T-cell (primary cell): ENCODE measurements at places on chromosomes 3 and 15. TPM values are rescaled to one million over a fixed set of nuclear protein-coding genes. Genes with fewer than 3 reads are reported as not detected.

The CHRNA5 gene
- total RNA-seq: 0.44 TPM

The CD96 gene
- 203 TPM for total RNA-seq

The GPR176 gene
- not detected for total RNA-seq

The FRMD5 gene
- 0.09 TPM for total RNA-seq

The CEP97 gene
- 9.9 TPM for total RNA-seq

The COL6A5 gene
- total RNA-seq: not detected

The EIF5A2 gene
- total RNA-seq: 14.1 TPM

DNA sequence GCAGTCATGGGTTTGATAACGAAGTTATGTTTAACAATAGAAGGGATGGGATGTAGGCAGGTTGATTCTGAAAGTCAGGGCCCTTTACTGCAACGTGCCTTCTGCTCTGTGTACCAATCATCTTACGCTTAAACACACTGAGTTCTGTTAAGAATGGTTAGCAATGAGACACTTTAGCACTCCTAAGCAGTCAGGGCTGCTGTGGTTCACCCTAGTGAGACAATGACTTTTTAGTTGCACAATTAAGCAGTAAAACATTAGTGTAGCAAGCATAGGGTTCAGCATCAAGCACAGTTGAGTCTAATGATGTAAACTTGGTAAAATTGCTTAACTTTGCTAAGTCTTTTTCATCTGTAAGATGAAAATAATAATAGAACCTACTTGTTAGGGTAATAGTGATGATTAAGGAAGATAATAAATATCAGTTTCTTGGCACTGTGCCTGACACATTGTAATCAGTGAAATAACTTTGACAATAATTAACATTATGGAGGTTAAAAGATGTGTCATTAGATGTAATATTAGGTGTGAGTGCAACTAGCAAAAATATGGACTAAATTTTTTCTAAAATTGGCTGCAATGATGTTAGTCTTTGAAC lies 484.2 kb upstream of the THBS1 start:
- DNase-seq: no peak
- H3K27ac ChIP-seq: no peak overlapping the region
- H3K27me3 ChIP-seq: no peaks in the 10 kb centered on the region

DNA sequence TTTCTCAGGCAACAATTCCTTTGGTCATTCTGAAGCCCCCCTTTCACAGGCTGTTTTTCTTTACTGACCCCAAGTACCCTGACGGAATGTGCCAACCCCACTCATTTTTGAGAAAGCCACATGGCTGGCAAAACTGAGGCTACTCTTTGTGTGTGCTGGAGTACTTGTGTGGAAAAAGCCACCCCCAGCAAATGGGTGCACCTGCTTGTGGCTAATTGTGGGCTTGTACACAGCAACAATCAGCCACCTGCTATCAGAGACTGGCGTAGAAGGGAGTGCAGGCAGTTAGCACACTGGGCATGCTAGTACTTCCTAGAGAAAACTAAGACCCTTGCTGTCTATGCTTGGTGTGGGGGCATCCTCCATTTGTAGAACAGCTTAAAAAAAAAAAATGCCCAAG lies 110.1 kb upstream of the LMOD3 start:
- H3K36me3 ChIP-seq: no peaks in the 10 kb centered on the region
- no peak overlapping the region for H3K27ac ChIP-seq
- no peak overlapping the region for H3K4me3 ChIP-seq
- H3K4me1 ChIP-seq: peaks cover 19% of the 10 kb centered on the region
- DNase-seq: no peak

GRCh38 chr3:168517249-168518071 lies 421.7 kb upstream of the GOLIM4 start:
- H3K4me3 ChIP-seq: no peak overlapping the region
- H3K27me3 ChIP-seq: no peaks in the 10 kb centered on the region
- H3K36me3 ChIP-seq: no peaks in the 10 kb centered on the region

DNA sequence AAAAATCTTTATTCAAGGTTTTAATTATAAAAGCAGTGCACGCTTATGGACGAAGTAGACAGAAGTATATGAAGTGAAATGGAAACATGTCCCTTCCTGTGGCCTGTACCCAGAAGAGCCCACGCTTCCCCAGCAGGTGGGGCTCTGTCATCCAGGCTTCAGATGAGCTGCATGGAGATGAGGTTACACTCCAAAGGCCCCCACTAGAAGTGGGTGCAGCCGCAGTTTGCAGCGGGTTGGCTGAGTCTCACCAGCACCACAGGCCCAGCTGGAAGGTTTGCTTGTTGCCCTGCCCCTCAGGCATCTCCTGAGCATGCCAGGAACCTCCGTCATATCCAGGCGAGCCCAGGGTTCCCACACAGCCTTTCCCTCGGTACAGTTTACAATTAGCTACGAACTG lies 33.1 kb downstream of the PRR20G start:
- H3K4me3 ChIP-seq: no peak overlapping the region
- no peaks in the 10 kb centered on the region for H3K27me3 ChIP-seq
- no peak overlapping the region for H3K27ac ChIP-seq
- H3K36me3 ChIP-seq: no peaks in the 10 kb centered on the region
- no peak for DNase-seq

DNA sequence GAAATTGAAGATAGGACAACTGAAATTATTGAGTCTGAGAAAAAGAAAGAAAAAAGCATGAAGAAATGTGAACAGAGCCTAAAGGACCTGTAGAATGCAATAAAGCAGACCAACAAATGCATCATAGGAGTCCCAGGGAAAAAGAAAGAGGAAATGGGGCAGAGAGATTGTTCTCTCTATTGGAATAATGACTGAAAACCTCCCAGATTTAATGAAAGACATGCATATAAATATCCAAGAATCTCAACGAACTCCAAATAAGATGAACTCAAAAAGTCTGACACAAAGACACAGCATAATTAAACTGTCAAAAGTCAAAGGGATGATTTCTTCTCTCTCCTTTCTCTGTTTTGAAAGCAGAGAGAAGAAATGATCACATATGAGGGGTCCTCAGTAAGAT lies 124.7 kb downstream of the MEX3B start:
- no peak for DNase-seq
- no peaks in the 10 kb centered on the region for H3K36me3 ChIP-seq
- no peak overlapping the region for H3K4me3 ChIP-seq
- H3K27ac ChIP-seq: no peak overlapping the region
- peaks cover 5% of the 10 kb centered on the region for H3K27me3 ChIP-seq

DNA sequence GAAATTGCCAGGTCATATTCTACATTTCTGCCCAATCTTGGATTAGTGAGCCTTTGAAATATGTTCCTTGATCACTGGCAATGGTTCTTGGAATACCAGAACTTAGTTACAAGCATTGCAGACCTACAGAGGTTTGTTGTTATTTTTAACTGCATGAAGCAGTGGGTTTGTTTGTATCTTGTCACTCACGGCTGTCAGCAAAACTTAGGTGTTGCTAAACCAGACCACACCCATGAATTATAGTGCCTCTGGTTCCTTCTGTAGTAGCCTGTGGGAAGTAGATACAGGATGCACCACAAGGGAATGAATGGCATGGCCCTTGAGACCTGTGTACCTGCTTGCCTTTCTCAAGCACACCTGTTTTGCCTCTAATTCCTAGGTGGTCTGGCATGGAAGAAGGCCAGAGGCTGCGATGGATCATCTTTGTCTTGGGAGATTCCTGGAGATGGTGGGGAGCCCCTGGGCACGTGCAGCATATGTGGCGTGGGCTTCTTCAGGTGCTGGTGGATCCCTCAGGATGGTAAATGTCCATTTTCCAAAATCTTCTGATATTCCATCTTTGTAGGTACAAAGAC lies 138.8 kb downstream of the SNRPN start:
- no peaks in the 10 kb centered on the region for H3K27me3 ChIP-seq
- no peak overlapping the region for H3K27ac ChIP-seq
- no peak overlapping the region for H3K4me3 ChIP-seq
- DNase-seq: no peak
- peaks cover 54% of the 10 kb centered on the region for H3K36me3 ChIP-seq

- H3K4me1 ChIP-seq: no peaks in the 10 kb centered on the region
- no peak overlapping the region for H3K4me3 ChIP-seq
- no peaks in the 10 kb centered on the region for H3K27me3 ChIP-seq
- DNase-seq: no peak
- H3K27ac ChIP-seq: no peak overlapping the region
Observed at GRCh38 chr3:43363621-43364266, 77.4 kb downstream of the SNRK start.

DNA sequence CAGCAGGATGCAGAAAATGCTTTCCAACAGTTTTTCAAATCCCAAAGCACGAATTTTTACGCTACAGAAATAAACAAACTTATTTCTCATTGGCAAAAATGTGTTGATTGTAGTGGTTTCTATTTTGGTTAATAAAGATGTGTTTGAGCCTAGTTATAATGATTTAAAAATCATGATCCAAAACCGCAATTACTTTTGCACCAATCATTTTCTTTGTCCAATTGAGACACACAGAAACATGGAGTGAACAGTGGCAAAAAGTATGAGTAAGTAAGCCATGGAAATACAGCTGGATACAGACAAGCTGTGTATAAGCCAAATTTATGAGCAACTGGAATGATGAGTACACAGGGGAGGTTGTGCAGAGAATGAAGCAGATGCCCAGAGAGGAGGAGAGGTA lies 427.9 kb downstream of the NTRK3 start:
- no peaks in the 10 kb centered on the region for H3K27me3 ChIP-seq
- H3K36me3 ChIP-seq: no peaks in the 10 kb centered on the region
- H3K4me1 ChIP-seq: no peaks in the 10 kb centered on the region
- no peak overlapping the region for H3K4me3 ChIP-seq
- H3K27ac ChIP-seq: no peak overlapping the region

GRCh38 chr3:179929091-179929529 lies 107.6 kb downstream of the PEX5L start:
- DNase-seq: peak; percentile 6
- H3K4me1 ChIP-seq: no peaks in the 10 kb centered on the region
- no peak overlapping the region for H3K4me3 ChIP-seq
- no peaks in the 10 kb centered on the region for H3K27me3 ChIP-seq
- no peaks in the 10 kb centered on the region for H3K36me3 ChIP-seq

DNA sequence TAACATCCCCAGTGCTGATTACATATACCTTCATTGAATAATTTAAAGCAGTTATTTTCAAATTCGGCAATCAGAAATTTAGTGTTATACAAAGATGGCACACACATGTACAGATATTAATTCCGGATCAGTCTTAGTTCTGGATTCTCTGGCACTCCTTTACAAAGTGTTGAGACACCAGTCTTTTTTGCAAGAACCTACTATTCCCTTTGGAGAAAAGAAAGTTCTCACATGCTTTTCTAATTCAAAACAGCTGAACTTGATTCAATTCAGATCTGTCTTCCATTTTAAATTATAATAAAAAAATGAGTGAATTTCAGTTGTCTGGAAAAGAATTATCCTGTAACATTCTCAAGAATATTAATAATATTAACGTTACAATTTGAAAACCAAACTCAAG lies 20.4 kb downstream of the CCDC191 start:
- DNase-seq: no peak
- no peak overlapping the region for H3K4me3 ChIP-seq
- peaks cover 8% of the 10 kb centered on the region for H3K36me3 ChIP-seq
- no peaks in the 10 kb centered on the region for H3K4me1 ChIP-seq
- H3K27ac ChIP-seq: no peak overlapping the region

DNA sequence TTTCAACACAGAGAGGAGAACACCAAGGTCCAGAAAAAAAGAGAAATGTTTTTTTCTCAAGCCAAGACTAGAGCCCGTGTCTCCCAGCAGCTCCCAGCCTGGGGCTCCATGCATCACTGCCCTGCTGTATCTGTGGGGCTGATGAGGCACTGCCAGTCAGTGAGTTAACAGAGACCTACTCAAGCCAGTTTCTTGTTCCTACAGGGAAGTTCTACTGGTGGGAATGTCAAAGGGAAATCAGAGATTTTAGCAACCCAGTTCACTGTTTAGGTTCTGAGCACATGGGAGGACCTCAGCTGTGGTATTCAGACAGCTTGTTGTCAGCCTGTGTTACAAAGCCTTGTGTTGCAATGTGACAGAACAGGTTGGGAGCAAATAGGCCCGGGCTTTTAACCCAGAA lies 234.3 kb downstream of the TLE3 start:
- H3K4me3 ChIP-seq: no peak overlapping the region
- no peak overlapping the region for H3K27ac ChIP-seq
- no peaks in the 10 kb centered on the region for H3K36me3 ChIP-seq
- peaks cover under 1% of the 10 kb centered on the region for H3K4me1 ChIP-seq
- no peak for DNase-seq

DNA sequence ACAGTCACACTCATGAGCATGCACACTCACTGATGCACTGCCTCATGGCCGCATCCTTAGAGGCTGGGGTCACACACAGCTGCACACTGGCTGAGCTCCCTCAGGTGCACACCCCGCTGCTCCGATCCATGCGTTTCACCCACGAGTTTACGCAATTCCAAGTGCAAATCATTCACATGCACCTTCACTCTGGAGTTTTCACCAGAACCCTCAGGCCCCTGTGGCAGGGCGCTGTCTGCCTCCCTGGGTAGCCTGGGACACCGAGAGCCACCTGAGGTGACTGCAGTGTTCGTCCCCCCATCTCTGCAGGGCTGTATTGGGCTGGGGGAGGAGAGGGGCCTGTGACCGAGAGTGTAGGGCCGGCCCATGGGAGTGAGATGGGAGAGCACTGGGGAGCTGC lies 134.8 kb downstream of the FBLN2 start:
- no peaks in the 10 kb centered on the region for H3K4me1 ChIP-seq
- no peak overlapping the region for H3K27ac ChIP-seq
- H3K36me3 ChIP-seq: no peaks in the 10 kb centered on the region
- no peaks in the 10 kb centered on the region for H3K27me3 ChIP-seq

GRCh38 chr3:105334138-105334882 lies 32.4 kb upstream of the ALCAM start:
- H3K27ac ChIP-seq: no peak overlapping the region
- H3K4me1 ChIP-seq: no peaks in the 10 kb centered on the region
- no peaks in the 10 kb centered on the region for H3K27me3 ChIP-seq
- H3K36me3 ChIP-seq: no peaks in the 10 kb centered on the region

- DNase-seq: no peak
- H3K27me3 ChIP-seq: peaks cover 38% of the 10 kb centered on the region
- no peaks in the 10 kb centered on the region for H3K36me3 ChIP-seq
- H3K4me1 ChIP-seq: no peaks in the 10 kb centered on the region
Observed at GRCh38 chr15:73378089-73378488, 9.3 kb upstream of the HCN4 start.

GRCh38 chr3:4687167-4687566 lies 194.0 kb downstream of the ITPR1 start:
- H3K4me1 ChIP-seq: no peaks in the 10 kb centered on the region
- H3K27me3 ChIP-seq: no peaks in the 10 kb centered on the region
- H3K27ac ChIP-seq: no peak overlapping the region
- peaks cover 85% of the 10 kb centered on the region for H3K36me3 ChIP-seq
- no peak overlapping the region for H3K4me3 ChIP-seq

- no peak overlapping the region for H3K4me3 ChIP-seq
- H3K27me3 ChIP-seq: no peaks in the 10 kb centered on the region
- H3K4me1 ChIP-seq: no peaks in the 10 kb centered on the region
- H3K36me3 ChIP-seq: peaks cover 36% of the 10 kb centered on the region
- DNase-seq: no peak
Observed at GRCh38 chr3:197858133-197858532, 67.1 kb downstream of the LRCH3 start.

GRCh38 chr3:72991522-72991921 lies 5.1 kb upstream of the PPP4R2 start:
- no peak overlapping the region for H3K4me3 ChIP-seq
- H3K4me1 ChIP-seq: peaks cover 9% of the 10 kb centered on the region
- no peaks in the 10 kb centered on the region for H3K36me3 ChIP-seq
- peaks cover 1% of the 10 kb centered on the region for H3K27me3 ChIP-seq
- no peak overlapping the region for H3K27ac ChIP-seq
